Vagina (tissue), 2 donors: ENCODE measurements at places on chromosomes 12 and 14.
A peak's percentile ranks its signal among the peaks of the same experiment; 100 is the strongest.

GRCh38 chr12:94710933-94711332, 60.6 kb upstream of the TMCC3 start:
- DNase-seq, result no peak

DNA sequence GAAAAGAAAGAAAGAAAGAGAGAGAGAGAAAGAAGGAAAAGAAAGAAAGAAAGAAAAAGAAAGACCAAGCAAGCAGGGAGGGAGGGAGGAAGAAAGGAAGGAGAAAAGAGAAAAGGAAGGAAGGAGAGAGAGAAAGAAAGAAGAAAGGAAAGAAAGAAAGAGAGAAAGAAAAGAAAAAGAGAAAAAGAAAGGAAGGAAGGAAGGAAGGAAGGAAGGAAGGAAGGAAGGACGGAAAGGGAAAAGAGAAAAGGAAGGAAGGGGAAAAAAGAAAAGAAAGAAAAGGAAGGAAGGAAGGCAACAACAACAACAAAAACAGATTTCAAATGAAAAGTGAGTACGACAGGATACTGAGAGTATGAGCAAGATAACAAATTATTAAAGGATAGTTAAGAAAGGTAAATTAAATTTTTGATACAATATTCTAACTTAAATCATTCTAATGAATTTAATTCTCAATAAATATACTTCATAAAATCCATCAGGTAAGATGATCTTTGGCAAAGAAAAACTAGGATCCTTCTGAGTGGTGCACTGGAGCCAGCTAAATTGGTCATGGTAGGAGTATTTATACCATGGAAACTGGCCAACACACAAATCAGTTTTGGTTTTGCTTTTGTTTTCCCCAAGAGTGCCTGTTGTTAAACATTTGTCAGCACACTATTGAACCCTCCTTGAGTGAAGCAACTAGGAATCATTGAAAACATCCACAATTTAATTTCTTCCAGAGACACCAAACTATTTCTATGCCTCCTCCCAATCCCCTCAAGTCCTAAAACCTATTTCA, 56.1 kb upstream of the DYRK2 start:
- no peak for DNase-seq

DNA sequence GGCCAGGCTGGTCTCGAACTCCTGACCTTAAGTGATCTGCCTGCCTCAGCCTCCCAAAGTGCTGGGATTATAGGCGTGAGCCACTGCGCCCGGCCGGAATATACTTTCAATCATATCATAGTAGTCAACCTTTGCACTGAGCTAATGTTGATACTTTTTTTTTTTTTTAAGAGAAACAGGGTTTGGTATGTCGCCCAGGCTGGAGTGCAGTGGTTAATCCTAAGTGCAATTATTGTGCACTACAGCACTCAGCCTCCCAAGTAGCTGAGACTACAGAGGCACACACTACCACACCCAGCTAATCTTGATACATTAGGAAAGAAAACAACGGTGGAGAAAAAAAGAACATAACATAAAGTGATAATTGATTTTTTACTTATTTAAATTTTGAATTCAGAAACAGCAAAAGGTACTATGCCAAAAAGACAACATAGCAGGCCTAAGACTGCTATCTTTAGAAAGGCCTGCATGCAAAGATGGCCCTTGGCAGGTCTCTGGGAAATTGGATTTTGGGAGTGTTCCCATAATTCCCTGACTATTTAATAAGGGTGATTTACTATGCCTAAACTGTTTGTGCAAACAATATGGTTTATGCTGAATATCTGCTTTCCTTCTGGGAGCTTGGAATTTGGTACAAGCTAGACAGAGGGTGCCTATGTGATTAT, 15.5 kb downstream of the BTBD7 start:
- DNase-seq, result no peak

GRCh38 chr12:95173392-95174251, 43.6 kb downstream of the FGD6 start:
- peak; percentile 90 for DNase-seq

DNA sequence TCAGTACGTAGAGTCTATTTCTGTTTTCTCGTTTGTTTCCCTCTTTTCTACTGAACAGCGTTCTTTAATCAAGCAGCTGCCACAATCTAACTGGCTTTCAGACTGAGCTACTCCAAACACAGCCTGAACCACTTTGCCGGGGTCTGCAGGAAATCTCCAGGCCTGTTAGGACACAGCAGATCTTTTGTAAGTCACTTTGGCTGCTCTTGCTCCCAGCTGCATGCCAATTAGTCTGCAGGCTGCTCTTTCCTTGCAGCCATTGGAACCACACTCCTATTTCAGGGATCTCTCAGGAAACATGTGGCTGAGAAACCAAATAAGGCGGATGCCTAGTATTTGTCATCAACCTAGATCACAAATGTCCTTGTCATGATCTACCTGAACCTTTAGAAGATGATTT, 73.6 kb downstream of the TMTC1 start:
- DNase-seq, result no peak

DNA sequence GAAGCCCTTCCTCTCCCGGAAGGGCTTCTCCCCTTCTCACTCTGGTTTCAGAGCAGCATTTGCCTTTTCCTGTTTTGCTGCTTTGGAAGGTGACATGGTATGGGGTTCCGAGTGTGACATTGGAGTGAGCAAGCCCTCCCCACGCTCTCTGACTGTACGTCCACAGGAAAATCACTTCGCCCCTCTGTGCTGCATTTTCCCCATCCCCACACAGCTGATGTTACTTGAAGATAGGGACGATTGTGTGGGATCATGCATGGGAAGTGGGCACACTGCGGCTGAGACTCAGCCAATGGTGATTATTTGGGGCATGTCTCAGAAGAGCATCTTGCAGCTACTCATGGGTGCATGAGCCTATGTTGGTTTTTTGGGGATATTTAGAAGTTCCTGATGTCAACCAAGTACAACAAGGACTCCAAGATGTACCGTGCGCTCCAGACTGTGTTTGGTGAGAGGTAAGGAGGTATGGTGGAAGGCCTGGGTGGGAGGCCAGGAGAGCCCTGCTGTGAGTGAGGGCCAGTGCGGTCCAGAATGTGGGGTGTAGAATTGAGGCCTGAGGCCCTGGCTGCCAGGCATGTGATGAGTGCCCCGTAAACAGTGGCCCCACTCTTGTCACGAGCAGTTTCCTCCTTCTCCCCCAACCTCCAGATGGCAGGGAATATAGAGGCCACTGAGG, 15.1 kb downstream of the CYP46A1 start:
- no peak for DNase-seq
